Activated CD4-positive, alpha-beta T cell treated with anti-CD3 and anti-CD28 coated beads, Interleukin-2, amount 50 U/mL, for 48 hours (primary cell): ENCODE measurements at places on chromosomes 3 and 15.

- DNase-seq = no peak
These were observed 54.3 kb downstream of the DNAJB8 start for GRCh38 chr3:128412180-128413002.

- no peak for DNase-seq
These were observed 71.4 kb downstream of the GHSR start for GRCh38 chr3:172376881-172377280.

DNA sequence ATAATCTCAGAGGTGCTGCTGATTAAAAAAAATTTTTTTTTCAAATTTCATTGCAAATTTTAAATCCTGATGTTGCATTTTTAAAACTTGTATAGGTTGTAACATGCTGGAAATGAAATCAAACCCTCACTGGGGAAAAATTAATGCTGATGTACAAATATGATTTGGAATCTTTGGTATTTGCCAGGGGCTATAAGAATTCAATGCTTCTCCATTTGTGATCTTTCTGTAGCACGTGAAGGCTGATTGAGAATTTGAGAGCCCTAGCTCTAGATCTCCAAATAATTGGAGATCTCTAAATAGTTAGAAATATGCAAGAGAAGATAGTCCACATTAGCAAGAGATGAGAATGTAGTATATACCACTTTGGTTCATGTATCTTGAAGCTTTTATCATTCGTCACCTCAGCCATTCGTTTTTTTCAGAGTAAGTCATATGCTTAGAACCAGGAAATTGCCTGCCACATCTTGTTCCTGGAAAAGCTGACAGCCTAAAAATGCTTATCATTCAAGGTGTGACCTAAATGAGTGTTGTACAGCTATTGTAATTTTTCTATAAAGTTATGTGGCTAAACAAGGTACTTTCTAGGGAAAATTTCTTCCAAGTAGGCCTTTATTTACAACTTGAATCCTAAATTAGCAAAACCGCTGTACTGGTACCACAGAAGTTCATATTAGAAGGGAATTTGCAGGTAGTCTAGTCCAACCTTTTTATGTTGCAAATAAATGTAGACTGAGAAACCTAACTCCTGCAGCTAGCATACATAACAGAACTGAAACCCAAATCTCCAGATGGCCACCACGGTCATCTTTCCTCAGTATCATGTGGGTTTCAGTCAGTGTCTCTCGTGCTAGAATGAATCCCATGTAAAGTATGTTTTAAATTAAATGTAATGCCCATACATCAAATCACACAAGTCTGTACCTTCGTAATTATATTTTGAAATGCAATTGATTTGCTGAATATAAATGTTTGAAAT lies 48.5 kb downstream of the FNDC3B start:
- no peak for DNase-seq

- DNase-seq = no peak
These were observed 30.8 kb downstream of the CCDC13 start for GRCh38 chr3:42742259-42742658.

GRCh38 chr3:115293321-115293720 lies 146.2 kb upstream of the ZBTB20 start:
- no peak for DNase-seq

DNA sequence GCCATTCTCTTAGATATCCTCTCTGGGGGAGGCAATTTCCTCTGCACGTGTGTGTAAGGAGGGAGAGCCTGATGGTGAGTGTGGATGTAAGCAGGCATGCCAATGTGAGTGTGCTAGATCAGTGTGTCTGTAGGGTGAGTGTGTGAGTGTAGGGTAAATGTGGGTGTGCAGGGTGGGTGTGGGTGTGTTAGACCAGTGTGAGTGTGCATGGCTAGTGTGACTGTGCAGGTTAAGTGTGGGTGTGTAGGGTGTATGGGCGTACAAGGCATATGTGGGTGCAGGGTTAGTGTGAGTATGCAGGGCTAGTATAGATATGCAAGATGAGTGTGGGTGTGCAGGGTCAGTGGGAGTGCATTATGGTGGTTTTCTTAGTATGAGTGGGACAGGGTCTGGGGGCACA lies 48.4 kb downstream of the ATP2B2 start:
- no peak for DNase-seq

- DNase-seq = no peak
These were observed 17.3 kb upstream of the GBE1 start for GRCh38 chr3:81778678-81779182.

GRCh38 chr3:59072681-59073080 lies 22.9 kb upstream of the CFAP20DC start:
- no peak for DNase-seq

DNA sequence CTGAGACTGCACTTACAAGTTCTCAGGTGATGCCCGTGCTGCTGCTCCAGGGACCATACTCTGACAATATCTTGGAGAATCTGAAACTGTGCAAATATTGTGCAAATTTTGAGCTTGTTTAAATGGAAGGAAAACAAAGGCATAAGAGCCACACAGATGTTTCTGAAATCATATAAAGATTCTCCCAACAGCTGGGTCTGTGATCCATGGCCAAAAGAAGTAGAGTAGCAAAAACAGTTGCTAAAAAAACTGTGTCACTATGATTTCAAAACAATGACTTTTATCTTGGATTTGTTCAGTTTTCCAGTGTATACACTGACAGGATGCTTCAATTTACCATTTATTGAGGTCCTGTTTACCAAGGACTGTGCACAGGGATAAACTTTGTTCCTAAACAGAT lies 25.3 kb downstream of the NPTN start:
- DNase-seq = no peak

DNA sequence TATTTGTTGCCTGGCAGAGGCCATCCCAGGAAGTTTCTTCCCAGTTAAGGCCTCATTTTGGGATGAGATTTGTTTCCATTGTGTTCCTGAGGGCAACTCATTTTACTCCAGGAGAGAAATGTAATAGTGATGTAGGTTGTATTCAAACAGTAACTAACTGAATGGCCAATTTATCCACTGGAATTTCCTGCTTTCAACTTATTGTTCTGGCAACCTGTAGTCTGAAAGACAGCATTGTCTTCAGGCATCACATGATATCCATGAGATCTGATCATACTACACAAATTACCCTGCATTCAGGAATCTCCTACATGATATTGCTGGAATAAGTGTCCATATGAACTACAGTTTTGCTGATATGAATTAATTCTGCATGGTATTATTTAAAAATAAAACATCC lies 79.5 kb upstream of the FGF7 start:
- DNase-seq = no peak

GRCh38 chr15:88711806-88712205 lies 73.0 kb downstream of the ISG20 start:
- DNase-seq = no peak

DNA sequence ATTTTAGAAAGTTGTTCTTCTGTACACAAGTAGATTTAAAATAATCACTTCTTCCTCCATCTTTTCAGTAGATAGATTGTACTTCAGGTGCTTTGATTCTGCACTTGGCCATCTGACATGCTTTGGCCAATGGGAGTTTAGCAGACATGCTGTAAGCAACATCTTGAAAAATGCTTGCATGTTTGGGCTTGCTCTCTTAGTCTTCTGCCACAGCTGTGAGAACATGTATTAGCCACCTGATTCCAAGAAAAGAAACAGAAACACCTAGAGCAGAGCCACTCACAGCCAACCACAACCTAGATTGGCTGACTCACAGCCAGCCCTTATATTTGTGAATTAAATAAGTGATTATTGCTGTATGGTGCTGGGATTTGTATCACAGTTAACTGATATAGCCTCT lies 70.2 kb upstream of the GADL1 start:
- peak; percentile 5 for DNase-seq

DNA sequence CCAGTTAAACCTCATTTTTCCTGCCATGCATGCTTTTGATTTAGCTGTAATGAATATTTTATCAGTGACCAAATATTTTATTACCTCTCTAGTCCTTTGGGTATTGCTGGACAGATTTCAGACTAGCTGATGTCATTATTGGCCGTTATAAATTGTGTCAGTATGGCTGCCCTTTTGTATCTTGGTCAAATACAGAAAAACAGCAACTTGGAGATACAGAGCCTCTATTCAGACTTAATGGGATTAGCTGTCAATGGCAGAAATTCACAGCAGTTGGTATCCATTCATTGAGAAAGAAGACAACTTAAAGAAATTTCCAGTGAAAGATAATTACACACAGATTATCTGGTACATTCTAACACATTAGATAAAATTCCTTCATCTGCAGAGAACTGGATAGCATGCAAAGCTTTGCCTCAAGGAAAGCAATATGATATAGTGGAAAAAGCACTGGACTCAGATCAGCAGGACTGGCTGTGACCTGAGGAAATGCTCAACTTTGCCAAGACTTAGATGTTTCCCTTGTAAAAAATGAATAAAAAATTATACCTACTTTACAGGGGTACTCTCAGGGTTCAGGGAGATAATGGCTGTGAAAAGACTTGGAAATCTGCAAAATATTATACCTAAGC lies 20.8 kb downstream of the COL6A6 start:
- no peak for DNase-seq

DNA sequence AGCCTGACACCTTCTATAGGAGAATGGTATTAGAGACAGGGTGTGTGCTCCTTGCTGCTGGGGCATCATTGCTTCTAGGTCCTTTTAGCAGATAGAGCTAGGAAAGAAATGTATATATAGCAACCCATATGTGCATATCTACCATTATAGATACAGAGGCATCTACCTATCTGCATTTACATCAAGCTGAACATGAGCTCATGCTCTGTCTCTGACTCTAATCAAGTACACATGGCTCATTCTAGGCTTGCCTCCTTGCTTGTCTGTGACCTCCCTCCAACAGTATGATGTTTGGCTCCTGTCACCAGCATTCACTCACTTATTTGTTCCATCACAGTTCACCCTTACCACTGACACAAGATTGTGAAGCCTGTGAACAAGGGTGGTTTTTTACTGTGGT lies 133.4 kb downstream of the EEFSEC start:
- DNase-seq = no peak

- no peak for DNase-seq
These were observed 49.5 kb downstream of the SLC30A4 start for GRCh38 chr15:45473068-45473467.

GRCh38 chr15:46260937-46261336 lies 626.1 kb downstream of the SQOR start:
- no peak for DNase-seq

GRCh38 chr3:164113371-164114332 lies 964.6 kb downstream of the SI start:
- no peak for DNase-seq

DNA sequence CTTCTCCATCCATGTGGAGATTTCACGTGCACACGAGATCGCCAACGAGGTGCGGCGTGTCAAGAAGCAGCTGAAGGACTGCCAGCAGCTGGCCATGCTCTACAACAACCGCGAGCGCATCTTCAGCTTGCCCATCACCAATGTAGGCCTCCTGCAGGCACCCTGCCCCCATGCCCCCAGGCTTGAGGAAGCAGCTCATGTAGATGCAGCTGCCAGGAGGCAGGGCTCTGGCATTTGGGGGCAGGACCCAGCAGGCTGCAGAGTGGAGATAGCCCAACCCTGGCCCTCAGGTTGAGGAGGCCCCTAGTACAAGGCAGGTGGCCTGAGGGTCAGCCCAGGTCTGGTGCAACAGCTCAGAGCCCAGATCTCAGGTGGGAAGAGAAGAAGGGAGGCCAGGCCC lies 36.4 kb downstream of the DNAH1 start:
- no peak for DNase-seq

DNA sequence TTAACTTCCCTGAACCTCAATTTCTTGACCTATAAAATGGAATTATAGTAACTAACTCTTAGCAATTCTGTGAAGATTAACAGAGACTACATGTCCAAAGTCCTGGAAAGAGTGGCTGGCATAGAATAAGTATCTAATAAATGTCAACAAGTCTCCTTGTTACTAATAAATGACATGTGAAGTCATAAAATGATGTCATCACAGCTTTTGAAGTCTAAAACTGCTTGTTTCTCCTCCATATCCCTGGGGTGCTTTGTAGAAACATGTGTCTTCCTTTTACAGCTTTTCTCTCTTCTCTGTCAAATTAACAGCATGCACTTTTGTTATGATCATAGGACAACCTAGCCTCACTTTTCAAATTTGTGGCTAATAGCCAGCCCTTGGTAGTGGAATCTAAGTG lies 510.2 kb downstream of the NTRK3 start:
- DNase-seq = no peak

DNA sequence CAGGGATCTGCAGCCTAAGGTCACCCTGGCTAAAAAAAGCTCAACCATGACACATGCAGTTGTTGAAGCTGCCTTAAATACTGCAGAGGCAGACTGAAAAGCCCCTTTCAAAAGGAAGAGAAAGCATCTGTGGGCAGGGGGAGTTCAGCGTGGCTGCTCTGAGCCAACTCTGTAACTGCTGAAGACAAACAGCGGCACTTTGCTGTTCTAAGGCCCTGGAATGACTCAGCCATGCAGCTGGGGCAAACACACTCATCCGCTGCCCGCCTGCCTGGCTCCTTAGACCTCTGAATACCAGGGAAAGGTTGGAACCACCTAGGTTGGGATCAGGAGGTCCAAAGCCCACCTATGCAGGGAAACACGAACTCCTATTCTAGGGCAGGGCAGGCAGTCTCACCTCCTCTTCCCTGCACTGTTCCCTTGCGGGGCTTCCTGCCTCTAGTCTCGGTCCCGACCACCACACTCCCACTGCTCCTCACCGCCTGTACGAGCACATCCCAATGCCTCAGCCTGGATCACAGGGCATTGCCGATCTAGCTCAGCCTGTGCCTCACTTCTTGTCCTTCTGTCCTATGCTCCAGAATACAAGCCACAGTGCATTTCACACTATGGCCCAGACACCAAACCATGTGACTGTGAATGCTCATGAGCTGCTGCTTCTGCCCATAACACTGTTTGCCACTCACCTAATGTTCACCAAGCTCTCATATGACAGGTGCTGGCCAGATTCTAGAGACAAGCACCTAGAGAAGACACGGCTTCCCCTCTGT lies 6.6 kb upstream of the MUSTN1 start:
- no peak for DNase-seq

- DNase-seq = no peak
These were observed 766 bp downstream of the FAM98B start for GRCh38 chr15:38454696-38455090.

GRCh38 chr15:42832576-42832975 lies 88.0 kb downstream of the TTBK2 start:
- DNase-seq = no peak

- no peak for DNase-seq
These were observed 108.9 kb downstream of the LRTM1 start for GRCh38 chr3:54818942-54819341.

DNA sequence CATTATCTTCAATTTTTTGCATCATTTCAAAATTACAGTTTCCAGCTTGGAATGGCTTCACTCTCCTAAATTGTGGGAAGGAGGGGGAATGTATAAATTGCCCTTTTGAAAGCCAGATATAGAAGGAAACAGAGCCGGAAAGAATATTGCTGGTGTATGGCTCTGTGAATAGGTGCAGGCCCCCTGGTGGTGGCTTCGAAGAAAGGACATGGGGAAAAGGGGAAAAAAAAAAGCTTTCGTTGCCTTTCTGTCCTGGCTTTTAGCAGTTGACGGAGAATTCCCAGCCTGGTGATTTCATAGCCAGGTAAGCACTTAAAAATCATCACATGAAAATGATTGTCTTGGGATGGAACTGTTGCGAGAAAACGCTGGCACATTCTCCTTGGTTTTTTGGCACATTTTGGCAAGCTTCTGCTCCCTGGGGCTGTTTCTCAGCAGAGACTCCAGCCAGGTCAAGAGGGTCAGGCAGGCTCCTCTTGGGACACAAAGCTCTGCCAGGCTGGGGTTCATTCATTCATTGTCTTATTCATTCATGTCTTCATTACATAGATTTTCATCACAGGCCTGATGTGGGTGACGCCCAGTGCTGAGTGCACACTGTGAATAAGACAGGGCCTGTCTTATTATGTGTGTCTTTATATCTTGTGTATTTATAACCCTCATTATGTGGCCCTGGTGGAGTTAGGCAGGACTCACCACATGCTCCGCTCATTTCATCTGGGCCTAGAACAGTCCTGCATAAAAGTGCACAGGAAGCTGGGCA lies 300.0 kb upstream of the TPM1 start:
- peak; percentile 47 for DNase-seq
